ENCODE measurements at places on chromosomes 12 and 14.
A peak's percentile ranks its signal among the peaks of the same experiment; 100 is the strongest.

GRCh38 chr14:68544081-68544892 is 248.6 kb downstream of the ZFP36L1 start:
- DNase-seq: peak; percentile 95

GRCh38 chr12:17992002-17992656 is 97.9 kb downstream of the RERGL start:
- peak; percentile 64 for DNase-seq

- peak; percentile 65 for DNase-seq
These were observed 342.7 kb downstream of the CACNA1C start for GRCh38 chr12:2395354-2395977.

GRCh38 chr12:123442774-123443173 is 6.3 kb upstream of the RILPL2 start:
- DNase-seq: no peak

DNA sequence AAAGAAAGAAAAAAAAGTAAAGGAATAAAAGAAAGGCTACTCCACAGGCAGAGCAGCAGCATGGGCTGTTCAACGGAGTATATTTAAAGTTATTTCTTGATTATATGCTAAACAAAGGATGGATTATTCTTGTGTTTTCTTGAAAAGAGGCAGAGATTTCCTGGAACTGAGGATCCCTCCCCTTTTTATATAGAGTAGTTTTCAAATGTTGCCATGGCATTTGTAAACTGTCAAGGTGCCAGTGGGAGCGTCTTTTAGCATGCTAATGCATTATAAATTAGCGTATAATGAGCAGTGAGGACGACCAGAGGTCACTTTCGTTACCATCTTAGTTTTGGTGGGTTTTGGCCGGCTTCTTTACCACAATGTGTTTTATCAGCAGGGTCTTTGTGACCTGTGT is 383.0 kb downstream of the PCNX1 start:
- peak; percentile 22 for DNase-seq
